ENCODE measurements at places on chromosomes 1 and 21.

- peak; percentile 15 for DNase-seq
Observed at GRCh38 chr1:55257958-55258357, 42.8 kb upstream of the USP24 start.

DNA sequence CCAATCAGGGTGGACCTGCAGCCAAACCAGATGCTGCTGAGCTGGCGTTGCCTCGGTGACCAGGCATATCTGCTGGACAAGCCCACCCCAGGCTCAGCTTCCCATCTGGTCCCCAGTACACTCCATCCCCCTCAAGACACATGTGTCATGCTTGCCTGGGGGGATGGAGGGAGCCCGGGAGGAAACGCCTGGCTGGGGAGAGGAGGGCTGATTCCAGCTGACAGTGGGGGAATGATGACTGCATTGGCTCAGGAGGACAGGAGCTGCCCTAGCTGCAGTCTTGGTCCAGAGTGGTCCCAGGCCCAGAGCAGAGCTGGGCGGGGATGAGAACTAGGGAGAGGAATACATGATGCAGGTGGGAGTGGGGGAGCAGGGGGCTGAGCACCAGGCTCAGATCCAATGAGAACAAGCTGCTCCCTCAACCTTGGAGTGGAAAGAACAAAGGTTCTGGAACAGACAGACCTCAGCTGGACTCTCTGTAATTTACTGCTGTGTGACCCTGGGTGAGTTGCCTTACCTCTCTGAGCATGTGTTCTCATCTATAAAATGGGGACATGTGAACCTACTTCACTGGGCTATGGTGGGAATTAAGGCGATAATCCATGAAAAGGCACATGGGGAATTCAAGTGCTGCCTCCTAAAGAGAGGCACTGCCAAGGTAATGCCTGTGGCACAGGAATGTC, 23.1 kb upstream of the ECE1 start:
- no peak for DNase-seq

DNA sequence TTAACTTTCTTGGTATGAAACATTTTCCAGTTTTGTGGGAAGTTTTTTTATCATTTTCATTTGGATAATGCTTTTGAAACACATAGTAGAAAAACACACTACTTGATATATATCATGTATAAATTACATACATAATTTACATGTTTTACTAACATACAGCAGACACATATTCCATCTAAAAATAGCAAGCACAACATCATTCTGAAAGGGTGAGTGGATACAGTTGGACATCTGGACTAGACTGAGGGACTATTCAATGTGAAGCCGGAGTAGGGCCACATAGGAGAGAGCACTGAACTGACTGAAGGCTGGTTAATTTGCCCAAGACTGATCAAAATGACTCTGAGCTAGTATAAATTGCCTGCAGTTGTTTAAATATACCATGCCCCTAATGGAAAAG, 11.7 kb downstream of the CDKN2C start:
- DNase-seq, result no peak

DNA sequence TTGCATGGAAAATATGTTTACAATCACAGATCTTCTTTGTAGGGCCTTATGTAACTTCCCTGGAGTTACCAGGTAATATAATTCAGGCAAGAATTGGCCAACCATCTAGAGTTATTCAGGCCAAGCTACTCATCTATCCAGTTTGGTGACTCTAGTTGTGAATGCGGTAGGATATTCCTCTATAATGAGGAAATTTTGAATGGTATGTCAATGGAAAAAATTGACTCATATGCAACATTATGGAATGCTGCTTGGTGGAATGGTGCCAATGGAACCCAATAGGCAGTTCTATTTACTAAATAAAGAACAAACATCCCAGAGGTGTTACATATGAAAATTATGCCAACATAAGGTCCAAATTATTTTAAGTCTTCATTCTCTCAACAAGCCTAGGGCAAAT, 5.6 kb upstream of the TNFSF18 start:
- no peak for DNase-seq

GRCh38 chr21:38376693-38377092, 119.9 kb downstream of the KCNJ15 start:
- DNase-seq, result no peak

- DNase-seq, result no peak
Observed at GRCh38 chr1:169115891-169116585, 9.5 kb downstream of the ATP1B1 start.

GRCh38 chr1:201475130-201475529, 6.1 kb upstream of the PHLDA3 start:
- no peak for DNase-seq

DNA sequence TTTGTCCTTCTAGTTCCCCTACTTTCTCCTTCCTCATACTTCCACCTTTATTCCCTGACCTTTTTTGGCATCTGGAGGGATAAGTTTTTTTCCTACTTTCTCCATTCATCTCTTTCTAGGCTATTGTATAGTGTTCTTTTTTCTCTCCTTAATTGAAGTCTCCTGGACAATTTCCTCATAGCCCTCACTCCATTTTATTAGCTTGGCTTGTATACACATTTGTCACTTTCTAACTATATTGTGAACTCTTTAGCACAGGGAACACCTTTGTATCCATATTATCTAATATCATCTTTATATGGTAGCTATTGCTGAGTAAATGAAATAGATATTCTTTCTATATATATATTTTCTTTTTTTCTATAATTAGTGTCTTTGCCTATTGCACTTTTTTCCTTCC, 47.6 kb downstream of the TMED5 start:
- no peak for DNase-seq

DNA sequence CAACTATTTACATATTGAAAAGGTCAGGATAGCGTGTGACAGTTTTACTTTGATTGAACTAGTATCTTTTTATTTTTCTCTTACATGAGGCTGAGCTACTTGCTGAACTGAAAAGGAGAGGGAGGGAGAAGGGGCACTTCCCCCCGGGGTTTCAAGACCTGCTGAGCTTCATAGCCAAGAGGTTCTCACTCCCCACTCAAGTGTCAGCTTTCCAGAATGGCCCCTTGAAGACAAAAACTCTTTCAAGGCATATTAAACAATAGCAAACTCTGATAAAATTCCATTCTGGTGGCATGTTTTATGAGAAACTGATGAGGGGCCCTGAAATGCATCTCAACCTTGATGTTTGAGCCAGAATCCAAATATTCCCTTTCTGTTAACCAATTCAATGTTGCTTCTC, 143.0 kb downstream of the KAZN start:
- no peak for DNase-seq

DNA sequence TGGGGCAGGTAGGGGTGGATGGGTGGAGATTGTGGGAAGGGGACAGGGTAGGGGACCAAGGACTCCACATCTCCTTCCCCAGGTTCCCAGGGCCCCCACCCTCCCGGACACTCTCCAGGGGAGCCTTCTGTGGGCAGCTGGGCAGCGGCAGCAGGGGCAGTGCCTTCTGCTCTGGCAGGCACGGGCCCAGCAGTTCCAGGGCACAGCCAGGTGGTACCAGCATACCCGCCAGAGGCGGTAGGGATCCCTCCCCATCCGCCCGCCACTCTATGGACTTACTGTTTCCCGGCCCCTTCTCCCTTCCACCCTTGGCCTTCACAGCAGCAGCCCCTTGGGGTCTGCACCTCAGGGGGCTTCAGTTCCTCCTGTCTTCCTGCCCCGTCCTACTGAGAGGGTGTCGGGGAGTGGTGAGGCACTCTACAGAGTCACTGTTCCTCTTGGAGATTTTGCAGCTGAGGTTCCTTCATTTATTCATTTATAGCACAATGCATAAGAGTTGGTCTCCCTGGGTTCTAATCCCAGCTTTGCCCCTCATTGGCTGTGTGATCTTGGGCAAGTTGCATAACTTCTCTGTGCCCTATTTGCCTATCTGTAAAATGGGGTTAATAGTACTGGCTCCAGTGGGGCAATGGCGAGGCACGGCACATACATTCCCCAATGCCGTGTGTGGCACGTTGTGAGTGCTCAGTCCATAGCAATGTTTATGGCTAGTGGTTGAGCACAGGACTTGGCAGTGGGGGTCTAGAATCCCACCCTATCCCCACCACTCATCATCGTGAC, 17.0 kb downstream of the C1orf167 start:
- no peak for DNase-seq

DNA sequence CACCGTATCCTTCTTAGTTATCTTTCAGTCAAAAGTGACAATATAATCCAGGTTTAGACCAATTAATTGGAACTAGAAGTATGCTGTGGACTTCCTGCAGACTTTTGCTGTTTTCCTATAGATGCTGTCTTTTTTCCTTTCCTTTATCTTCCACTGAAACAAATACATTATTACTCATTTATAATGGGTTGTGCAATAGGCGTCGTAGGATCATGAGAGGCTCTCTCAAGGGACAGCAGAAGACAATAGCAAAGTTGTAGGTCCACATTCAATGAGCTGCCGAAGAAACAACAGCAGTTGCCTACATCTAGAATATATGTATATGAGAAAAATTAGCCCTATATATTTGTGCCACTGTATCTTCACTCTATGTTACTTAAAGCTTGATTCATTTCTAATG, 371.6 kb downstream of the AMY1C start:
- no peak for DNase-seq

DNA sequence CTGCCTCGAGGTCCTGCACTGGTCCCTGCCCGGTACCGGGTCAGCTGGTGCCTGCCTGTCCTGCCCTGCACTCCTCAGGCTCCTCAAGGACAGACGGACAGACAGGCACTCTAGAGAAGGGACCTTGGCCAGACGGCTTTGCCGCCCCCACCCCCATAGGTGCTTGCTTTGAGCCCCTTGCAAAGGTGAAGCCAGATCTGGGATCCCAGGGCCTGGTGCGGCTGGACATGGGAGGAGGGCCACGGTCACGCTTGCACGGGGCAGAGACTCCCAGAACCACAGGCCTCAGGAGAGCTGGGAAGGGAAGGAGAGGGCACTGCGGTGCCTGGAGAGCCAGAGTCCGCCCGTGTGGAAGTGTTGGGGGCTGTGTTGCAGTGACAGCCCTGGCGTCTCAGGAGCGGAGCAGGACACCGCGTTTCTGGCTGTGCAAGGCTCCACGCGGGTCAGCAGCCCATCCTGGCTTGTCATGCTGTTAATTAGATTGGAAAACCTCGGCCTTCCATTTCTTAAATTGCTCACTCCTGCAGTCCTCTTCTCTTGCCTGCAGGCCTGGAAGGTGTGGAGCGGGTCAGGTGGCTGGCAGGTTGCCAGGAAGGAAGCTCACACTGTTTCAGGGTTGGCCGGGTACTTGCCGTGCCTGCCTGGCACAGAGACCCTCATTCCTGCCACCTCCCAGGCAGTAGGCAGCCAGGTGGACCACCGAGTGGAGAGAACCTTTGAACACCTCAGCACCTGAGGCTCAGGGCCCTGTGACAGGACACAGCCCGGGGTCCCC, 16.3 kb downstream of the COL18A1 start:
- no peak for DNase-seq

DNA sequence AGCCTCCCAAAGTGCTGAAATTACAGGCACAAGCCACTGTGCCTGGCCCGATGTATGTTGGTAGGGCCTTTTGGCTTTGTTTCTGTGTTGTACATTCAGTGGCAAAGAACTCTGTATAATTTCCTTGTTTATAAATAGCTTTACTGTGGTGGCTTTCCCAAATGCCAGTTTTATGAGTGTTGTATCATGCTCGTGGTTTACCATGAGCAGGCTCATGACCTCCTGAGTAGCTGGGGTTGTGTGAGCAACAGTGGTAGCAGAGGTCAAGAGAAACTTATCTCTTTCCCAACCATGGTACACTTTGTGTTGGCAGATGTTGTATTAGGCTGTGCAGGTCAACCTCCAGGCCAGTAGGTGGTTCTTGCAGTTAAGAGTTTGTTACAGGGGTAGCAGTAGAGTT, 420.4 kb upstream of the BEND5 start:
- DNase-seq, result no peak

DNA sequence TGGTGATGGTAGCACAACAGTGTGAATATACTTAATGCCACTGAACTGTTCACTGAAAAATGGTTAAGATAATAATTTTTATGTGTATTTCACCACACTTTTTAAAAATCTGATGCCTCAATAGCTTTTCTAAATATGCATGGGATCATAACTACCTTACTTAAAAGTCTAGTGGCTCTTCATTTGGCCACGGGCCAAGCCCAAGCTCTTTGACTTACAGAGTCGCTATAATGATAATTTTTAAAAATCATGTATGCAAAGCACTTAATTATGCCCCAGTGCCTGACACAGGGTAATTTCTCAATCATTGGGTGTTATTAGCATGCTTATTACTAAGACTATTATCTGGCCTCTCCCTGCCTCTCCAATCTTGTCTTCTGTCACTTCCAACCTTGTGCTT, 7.6 kb upstream of the CNN3 start:
- no peak for DNase-seq

- no peak for DNase-seq
Observed at GRCh38 chr21:41614511-41614910, 106.6 kb upstream of the TMPRSS2 start.

- DNase-seq, result no peak
Observed at GRCh38 chr1:96164053-96164452, 557.5 kb upstream of the PTBP2 start.

DNA sequence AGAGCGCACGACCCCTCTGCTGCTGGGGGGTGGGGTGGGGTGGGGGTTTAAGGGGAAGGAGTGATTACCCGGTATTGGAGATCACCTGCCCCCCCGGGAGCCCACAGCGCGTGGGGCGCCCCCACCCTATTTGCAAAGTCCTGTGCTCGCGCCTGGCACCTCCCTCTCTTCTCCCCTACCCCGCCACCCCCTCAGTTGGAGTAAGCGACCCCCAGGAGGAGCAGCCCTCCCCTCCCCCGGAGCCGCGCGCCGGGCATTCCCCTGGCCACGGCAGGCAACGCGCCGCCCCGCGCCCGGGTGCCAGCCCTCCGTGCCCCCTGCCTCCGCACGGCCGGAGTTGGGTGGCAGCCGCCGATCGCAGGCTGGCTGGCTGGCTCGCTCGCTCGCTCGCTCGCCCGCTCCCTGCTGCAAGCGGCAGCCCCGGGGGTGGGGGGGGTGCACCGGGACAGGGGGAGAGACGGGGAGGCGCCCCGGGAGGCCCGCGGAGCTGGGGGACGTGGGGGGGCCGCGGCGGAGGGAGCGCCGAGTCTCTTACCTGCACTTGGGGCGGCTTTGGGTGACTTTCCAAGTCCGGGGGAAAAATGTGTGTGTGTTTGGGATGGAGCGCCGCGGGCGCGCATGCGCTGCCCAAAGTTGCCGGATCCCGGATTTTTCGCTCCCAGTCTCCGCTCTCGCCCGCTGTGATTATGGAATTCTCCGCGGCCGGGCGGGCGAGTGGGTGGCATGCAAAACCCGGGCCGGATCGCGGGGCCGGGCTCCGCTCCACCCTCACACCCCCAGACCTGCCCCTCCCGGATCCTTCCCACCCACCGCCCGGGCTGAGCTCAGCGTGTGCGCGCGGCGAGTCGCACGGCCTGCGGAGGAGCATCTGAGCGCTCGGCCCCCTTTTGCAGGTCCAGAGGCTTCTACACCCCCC, at the start of gene CASZ1:
Gene CASZ1 (minus strand): TSS at position 618 of the 916 bp plus-strand sequence. CDS start 102,757 bp downstream, outside the sequence.
- no peak for DNase-seq

DNA sequence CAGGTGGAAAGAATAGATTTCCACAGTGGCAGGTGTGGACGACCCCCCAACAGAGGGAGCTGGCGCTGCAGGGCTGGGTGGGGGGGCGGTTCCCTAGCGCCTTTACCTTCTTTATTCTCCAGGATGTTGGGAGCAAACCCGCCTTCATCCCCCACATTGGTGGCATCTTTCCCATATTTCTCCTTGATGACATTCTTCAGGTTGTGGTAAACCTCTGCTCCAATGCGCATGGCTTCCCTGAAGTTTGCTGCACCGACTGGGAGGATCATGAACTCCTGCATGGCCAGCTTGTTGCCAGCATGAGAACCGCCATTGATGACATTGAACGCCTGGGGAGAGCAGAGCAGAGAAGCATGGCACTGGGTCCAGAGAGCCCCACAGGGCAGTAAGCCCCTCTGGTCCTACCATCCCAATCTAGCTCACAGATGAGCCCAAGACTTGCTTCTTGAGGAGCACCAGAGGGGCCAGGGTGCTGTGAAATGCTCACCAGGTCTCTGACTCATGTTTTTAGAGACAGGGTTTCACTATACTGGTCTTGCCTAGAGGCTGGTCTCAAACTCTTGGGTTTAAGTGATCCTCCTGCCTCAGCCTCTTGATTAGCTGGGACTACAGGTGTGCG, 12.2 kb downstream of the ENO1 start:
- no peak for DNase-seq
